NCI-H446 treated with DMSO at 0.1 percent for 48 hours (cell line): ENCODE measurements at places on chromosomes 6 and 20.

GRCh38 chr6:169156108-169156792 is 97.4 kb downstream of the THBS2 start:
- DNase-seq, result no peak

DNA sequence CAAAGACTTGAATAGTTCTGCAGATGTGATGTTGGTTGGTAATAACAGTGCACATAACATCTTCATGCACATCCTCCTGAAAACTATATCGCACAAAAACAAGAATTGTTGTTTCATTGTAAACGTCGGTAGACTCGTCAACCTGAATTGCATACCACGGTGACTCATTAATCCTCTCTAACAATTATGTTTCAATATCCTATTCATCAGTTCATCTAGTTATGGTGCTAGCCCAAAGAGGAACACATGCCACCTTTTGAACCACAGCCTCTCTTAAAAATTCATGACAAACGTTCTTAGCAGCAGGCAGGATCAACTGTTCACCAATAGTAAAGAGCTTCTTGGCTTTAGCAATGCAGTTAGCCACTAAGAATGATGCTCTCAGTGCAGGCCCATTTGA is 25.0 kb downstream of the CRYBG1 start:
- no peak for DNase-seq

DNA sequence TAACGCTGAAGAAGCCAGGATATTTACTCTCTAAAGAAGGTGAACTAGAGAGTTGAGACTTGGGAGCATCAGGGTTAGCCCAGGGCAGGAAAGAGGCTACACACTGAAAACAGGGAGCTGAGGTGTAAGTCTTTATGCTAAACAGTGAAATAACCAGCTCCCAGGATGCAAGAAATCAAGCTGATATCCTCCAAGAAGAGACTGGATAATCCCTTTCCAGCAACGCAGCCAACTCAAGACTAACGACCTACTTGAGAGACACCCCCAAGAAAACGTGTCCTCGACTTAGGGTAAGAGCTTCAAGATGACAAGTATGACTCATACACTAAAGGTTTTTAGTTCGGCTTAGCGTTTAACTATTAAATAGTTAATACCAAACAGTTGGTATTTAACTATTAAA is 202.2 kb downstream of the TASP1 start:
- no peak for DNase-seq

- DNase-seq, result no peak
Measured at GRCh38 chr6:44645276-44645675, 257.8 kb downstream of the CDC5L start.

DNA sequence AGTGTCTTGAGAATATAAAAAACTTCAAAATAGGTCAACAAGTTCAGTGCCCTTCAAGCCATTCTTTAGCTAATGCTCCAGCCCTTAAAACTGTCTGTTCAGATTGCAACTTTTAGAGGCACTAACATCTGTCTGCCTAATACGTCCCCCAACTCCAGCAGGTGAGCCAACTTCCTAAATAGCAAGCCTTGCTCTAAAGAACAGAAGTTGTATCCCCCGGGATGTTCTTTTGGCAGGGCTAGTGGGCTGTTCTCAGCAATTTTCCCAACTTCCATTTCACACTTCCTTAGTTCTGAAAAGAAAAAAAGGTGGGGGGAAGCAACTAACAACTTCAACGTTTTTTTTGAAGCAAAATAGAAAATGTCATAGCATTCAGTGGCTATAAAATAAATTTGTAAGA is 290.0 kb upstream of the PTCHD4 start:
- peak; percentile 71 for DNase-seq

GRCh38 chr20:46622165-46622564 is 29.1 kb downstream of the SLC13A3 start:
- DNase-seq, result no peak

- no peak for DNase-seq
Measured at GRCh38 chr6:11043378-11043960, 636 bp downstream of the ELOVL2 start.

GRCh38 chr6:75503291-75503690 is 9.7 kb upstream of the FILIP1 start:
- no peak for DNase-seq

GRCh38 chr20:50194422-50194830 is 3.8 kb downstream of the CEBPB start:
- no peak for DNase-seq

DNA sequence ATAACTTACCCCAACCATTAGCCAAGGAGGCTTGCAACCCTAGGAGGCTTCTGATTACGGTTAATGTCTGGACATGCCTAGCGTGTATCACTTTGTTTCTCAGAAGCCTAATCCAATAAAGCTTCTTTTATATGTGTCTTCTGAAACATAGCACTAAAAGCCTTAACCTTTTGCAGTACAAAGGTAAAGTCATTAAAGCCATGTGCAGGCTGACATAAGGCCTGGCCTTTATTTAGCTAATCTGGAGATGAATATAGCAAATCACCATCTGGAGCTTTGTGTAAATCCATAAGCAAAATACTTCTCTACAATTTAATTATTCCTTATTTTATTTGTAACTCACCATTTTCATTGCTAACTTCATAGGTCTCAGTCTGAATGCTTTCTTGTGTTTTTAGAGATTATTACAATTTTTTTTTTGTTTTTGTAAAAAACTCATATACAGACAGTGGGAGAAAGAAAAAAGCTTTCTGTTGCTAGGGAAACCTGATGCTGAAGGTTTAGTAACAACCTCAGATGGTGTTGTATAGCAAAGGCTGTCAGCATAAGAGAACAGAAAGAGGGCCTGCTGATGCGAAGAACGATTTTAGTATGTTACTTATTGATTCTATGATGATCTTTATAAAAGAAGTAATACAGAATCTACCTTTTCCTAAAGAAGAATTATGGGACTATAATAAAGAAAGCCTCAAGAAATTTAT is at the start of gene EYS:
Gene EYS (minus strand): TSS at position 101 of the 701 bp plus-strand sequence. CDS start 211,816 bp downstream, outside the sequence.
- peak; percentile 84 for DNase-seq

DNA sequence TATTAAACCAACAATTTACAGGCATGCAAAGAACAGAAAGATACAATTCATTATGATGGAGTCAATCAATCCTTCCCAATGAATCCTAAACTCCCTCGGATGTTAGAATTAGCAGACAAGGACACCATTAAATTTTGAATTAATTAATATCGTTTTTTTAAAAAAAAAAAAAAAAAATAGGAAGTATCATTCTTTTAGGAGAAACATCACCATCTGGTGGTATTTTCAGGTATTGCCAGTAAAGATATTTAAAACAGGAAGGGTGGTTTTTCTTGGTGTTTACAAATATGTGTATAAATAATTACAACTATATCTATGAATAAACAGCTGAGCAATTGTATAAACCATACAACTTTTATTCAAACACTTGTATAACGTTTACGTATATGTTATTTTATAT is 564.4 kb downstream of the HAO1 start:
- DNase-seq, result no peak

DNA sequence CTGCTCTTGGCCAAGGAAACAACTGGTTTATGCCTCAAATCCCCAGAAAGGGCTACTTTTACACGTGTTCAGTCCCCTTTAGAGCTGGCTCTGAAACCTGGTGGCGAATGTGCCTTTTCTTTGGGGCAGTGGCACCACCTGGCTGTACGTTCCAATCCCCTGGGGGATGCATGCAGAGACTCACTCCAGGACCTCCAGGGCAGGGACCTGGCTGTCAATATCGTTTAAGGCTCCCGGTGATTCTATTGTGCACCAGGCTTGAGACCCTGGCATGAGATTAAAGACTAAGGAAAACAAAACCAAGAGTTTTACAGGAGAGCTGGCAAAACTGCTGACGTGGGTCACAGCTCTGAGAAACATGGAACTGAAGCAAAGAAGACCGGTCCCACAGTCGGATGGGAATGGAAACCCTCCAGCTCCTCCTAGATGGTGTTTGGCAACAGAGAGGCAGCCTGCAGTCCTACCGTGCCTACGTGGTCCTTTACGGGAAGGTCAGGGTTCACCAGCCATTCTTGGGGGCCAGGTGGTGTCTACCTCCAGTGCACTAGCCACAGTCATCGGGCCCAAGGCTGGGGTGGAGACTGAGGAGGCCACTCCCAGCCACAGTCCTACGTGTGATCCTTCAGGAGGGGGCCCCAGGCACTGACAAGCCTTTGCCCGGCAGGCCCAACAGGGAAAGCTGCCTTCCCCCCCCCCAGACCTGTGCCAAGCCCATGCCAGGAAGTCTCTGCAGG is 203.3 kb upstream of the CST7 start:
- no peak for DNase-seq

DNA sequence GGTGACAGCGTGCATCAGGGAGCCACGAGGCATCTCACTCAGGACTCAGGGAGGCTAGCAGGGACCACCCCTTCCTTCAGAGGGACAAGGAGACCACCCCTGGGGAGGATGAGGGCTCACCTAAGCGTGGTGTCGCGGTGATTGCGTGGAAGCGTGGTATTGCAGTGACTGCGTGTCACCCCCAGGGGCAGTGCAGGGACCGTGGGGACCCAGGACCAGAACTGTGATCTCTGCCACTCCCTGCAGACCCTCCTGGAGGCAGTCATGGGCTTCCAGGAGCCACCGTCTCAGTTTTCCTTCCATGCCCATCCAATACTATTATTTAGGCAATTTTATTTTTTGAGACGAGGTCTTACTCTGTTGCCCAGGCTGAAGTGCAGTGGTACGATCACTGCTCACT is 147.1 kb downstream of the TAF4 start:
- no peak for DNase-seq

- no peak for DNase-seq
Measured at GRCh38 chr20:32479012-32479411, 106.1 kb downstream of the NOL4L start.

GRCh38 chr20:48335308-48336050 is 492.3 kb downstream of the PREX1 start:
- DNase-seq, result peak; percentile 69
